Effector memory CD8-positive, alpha-beta T cell (primary cell): ENCODE measurements at places on chromosomes 11 and 22.

DNA sequence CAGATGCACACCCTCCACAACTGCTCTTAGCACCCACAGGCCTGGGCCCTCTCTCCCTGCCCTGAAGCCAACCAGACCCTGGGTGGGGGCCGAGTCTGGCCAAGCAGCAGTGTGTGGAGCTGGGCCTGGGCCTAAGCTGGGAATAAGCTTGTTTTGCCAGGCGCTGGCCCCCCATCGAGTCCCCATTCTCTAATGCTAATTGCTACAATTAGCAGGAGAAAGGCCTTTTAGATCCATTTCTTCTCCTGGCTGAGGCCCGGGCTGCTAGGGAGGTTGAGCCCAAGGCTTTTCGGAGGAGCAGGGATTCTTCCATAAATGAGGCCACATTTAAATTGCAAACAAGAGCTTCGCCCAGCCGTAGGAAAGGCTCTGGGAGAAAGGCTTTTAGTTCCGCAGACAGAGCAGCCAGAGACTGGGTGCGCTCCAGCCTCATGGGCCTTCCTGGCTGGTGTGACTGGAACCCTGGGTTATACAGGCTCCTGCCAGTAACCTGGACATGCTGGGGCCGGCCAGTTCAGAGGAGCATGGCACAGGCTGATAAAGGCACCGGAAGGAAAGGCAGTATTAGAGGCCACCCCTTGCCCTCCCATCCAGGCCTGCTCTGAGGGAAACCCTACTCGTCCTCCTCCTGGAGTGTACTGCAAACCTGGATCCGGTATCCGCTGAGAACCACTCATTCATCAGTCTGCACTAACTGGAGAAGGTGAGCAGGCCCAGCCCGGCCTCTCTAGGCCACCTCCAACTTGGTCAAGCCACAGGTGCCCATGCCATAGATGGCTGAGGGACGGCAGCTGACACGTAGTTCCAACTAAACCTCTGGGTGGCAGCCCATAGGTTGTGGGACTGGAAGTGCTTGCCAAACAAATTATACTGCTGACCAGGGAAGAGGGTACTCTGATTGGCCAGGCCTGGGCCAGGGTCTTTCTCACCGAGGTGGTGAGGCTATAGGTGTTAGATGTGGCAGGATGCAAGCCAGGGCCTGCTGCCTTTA, 6.2 kb downstream of the KCNQ1OT1 start:
- DNase-seq: no peak

DNA sequence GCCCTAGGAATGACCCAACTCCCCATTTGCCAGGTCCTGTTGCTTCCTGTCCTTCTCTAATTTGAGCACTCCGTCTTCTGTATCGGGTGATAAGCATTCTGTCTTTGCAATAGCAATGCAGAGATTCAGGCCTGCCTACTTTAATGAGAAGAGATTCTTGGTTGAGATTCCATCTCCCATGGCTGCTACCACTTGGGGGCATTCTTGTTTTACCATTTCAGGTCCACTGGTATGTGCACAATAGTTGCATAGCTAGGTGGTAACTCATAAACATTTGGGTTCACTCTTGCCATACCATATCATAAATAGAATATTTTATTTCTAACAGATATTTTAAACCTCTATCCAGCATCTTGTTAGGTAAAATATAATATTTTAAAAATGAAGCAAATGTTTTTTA, 34.4 kb upstream of the CALCB start:
- DNase-seq: no peak

- no peak for DNase-seq
These were observed 5.4 kb downstream of the MMP1 start for GRCh38 chr11:102792604-102793003.

DNA sequence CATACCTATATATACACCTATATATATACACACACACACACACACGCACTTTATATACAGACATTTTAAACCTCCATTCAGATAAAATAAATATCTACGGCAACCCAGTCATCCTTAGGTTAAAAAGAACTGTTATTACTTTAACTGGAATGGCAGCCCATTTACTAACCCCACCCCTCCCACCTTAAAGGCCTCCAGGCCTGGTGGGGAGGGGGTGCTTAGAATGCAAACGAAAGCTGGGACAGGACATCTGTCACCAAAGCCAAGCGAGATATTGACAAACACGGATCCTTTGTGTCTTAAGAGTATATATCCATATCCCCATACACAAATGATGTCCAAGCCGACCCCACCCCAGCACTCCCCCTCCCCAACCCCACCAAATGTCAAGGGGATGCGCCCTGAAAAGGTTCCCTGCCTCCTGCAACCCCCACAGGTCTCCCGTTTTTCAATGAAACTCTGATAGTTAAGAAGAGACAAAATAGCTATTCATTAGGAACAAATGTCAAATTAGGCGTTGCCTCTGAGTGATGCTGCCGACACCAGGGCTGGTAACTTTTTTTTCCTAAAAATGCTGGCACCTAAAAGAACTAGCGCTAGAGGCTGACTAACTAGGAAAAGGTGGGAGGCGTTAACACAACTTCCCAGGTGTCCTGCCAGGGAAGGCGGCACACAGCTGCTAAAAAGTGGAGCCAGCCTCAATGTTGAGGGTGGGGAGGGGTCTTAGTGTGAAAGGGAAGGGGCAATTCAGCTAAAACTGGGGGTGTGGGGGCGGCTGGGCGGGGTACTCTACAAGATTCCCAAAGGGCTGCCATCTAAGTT, 5.6 kb downstream of the MN1 start:
- no peak for DNase-seq

DNA sequence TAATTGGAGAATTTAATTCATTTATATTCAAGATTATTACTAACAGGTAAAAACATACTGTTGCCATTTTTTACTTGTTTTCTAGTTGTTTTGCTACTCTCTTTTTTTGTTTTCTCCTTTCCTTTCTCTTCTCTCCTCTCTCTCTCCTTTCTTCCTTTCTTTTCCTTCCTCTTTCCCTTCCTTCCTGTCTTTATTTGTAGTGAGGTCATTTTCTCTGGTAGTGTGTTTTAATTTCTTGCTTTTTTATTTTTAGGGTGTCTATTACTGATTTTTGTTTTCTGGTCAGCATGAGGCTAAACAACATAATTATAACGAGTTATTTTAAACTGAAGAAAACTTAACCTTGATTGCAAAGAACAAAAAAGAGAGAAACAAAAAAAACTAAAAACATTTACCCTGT, 112.4 kb upstream of the SERPIND1 start:
- no peak for DNase-seq

DNA sequence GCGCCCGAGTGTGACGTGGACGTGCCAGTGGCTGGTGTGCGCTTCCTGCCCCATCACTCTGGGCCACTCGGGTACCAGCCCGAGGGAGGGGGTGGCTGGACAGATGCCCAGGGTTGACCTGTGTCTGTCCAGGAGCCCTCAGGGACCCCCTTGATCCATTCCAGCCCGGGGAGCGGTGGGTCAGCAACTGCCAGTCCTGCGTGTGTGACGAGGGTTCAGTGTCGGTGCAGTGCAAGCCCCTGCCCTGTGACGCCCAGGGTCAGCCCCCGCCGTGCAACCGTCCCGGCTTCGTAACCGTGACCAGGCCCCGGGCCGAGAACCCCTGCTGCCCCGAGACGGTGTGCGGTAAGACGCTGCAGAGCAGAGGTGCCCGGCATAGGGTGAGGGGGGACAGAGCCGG, 34.5 kb downstream of the MUC5B start:
- DNase-seq: no peak

GRCh38 chr11:74070723-74071492, 62.0 kb upstream of the UCP3 start:
- DNase-seq: no peak

DNA sequence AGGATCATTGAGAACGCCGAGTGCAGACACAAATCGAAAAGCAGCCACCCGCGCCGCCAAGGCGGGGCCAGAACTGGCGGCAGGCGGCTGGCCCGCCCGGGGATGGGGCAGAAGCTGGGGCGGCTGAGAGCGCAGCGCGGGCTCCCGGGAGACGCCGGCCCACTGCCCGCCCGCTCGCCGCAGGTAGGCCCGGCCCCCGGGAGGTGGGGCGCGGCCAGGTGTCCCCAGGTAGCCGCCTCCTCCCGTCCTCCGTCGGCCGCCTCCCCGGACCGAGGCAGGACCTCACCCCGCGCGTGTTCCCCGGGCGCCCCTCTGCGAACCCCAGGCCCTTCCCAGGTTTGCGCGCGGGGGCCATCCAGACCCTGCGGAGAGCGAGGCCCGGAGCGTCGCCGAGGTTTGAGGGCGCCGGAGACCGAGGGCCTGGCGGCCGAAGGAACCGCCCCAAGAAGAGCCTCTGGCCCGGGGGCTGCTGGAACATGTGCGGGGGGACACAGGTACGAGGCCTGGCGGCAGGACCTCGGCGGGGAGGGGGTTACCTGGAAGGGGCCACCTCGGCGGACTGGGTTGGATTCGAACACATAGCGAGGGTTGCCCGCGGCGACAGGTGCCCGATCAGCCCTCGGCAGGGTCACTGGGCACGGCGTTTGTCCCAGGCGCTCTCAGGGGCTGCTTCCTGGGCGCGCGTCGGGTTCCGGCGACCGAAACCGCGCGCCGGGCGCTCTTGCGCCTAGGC, at the start of gene PRRG4:
PRRG4 (plus strand) TSS at position 248 of the 733 bp plus-strand sequence. CDS start 603 bp downstream, outside the sequence.
- DNase-seq: peak; percentile 2

GRCh38 chr11:73381589-73381988, 5.4 kb downstream of the RELT start:
- no peak for DNase-seq
